Globus pallidus (tissue), 1 donor: ENCODE measurements at places on chromosomes 11 and 22.

DNA sequence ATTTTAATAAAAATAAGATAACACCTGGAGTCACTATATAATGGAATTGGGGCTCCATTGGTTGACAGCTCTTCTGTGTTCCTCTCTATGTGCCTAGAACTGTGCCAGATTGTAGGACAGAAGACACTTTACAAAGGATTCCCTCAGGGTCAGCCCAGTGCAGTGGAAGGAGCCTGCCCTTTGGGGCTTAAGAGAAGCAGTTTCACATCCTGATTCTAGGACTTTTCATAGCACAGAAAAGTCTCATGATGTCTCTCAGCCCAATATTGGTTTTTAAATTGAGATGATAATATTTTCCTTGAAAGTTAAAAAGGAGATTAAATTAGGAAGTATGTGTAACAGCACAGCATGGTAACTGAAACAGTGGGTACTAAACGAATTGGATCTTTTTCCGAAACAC lies 7.1 kb downstream of the PLAAT4 start:
- no peak for DNase-seq

- DNase-seq, result no peak
Measured at GRCh38 chr11:30174265-30175020, 56.4 kb upstream of the FSHB start.

GRCh38 chr11:126879516-126879915 lies 121.1 kb downstream of the KIRREL3 start:
- no peak for DNase-seq

- DNase-seq, result peak; percentile 76
Measured at GRCh38 chr22:28443526-28443876, 236.1 kb downstream of the TTC28 start.

- no peak for DNase-seq
Measured at GRCh38 chr11:109911488-109911887, 181.7 kb upstream of the ZC3H12C start.

- no peak for DNase-seq
Measured at GRCh38 chr11:77144857-77145428, 16.9 kb downstream of the MYO7A start.

DNA sequence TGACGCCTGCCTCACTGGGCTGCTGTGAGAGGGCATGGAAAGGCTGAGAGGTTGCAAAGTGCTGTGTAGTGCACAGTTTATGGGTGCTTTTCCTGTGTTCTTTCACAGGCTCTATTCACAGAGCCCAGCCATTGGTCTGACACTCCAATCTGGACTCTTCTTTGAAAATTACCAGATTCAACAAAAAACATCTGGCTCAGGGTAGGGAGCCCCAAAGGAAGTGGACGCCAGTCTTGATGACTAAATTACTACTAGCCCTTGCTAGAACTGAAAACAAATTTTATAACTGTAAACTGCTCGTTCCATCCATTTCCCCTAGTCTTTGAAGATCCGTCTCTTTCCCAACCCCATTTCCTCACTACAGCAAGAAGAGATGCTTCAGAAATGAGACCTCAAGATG lies 178.6 kb downstream of the TENM4 start:
- no peak for DNase-seq

- no peak for DNase-seq
Measured at GRCh38 chr11:57622263-57622662, 24.8 kb downstream of the SERPING1 start.

- DNase-seq, result no peak
Measured at GRCh38 chr11:76228875-76229149, 22.5 kb upstream of the WNT11 start.

GRCh38 chr11:77883775-77884174 lies 62.8 kb downstream of the AAMDC start:
- DNase-seq, result no peak

- no peak for DNase-seq
Measured at GRCh38 chr22:42985531-42985905, 29.4 kb downstream of the PACSIN2 start.
